Neural progenitor cell (in vitro differentiated cells): ENCODE measurements at places on chromosomes 1 and 21. TPM values are rescaled to one million over a fixed set of nuclear protein-coding genes. Genes with fewer than 3 reads are reported as not detected.

ACTL8 gene
- total RNA-seq: 0.15 TPM in 1 of 2 replicates, not detected in the other

DNA sequence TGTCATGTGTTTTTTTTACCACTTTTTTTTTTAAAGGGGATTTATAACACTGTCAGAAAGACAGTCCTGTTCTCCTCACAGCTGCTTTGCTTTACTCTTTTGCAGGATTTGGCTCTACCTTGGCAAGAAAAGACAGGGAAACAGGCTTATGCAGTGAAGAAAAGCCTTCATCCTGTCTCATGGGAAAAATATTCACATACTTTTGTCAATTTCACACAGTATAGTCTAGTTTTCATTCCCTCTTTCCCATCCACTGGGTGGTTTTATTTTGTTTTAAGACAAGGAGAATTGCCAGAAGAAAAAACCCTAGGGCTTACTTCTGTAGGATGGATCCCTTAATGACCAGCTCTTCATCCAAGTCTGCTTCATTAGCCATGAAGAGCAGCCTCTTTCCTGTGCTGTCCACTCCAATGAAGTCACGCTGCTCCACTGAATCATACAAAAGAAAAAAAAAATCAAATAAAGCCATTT is 60.0 kb downstream of the EIF2B3 start:
- no peaks in the 10 kb centered on the region for H3K4me1 ChIP-seq
- DNase-seq: no peak
- no peak overlapping the region for H3K4me3 ChIP-seq
- no peaks in the 10 kb centered on the region for H3K27me3 ChIP-seq

DNA sequence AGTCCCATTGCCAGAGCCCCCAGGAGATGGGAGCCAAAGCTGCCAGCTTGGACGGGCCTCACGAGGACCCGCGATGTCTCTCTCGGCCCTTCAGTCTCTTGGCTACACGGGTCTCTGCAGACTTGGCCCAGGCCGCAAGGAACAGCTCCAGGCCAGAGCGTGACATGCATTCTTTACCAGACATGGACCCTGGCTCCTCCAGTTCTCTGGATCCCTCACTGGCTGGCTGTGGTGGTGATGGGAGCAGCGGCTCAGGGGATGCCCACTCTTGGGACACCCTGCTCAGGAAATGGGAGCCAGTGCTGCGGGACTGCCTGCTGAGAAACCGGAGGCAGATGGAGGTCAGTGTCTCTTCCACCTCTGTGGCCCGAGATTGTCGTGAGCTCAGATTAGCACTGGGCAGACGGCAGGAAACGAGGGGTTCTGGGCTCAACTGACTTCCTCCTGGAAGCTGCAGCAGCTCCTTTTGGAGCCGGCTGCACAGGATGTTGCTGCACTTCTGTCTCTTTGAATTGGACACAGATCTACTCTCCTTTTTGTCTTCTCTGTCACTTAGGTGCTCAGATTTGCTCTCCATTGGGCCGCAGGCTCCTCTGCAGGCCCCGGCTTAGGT is 68.0 kb downstream of the DISC1 start:
- peaks cover 8% of the 10 kb centered on the region for H3K4me1 ChIP-seq
- H3K27me3 ChIP-seq: no peaks in the 10 kb centered on the region
- no peaks in the 10 kb centered on the region for H3K36me3 ChIP-seq

GRCh38 chr21:41582866-41583265 is 74.9 kb upstream of the TMPRSS2 start:
- DNase-seq: no peak
- no peak overlapping the region for H3K27ac ChIP-seq
- H3K36me3 ChIP-seq: no peaks in the 10 kb centered on the region
- no peak overlapping the region for H3K4me3 ChIP-seq
- H3K4me1 ChIP-seq: peaks cover 6% of the 10 kb centered on the region

- peak overlapping the region; percentile 92 for H3K27ac ChIP-seq
- no peaks in the 10 kb centered on the region for H3K36me3 ChIP-seq
- DNase-seq: peak; percentile 78
- H3K27me3 ChIP-seq: no peaks in the 10 kb centered on the region
- peaks cover 33% of the 10 kb centered on the region for H3K4me1 ChIP-seq
Observed at GRCh38 chr1:160375788-160376524, 9.1 kb downstream of the NHLH1 start.

GRCh38 chr1:116820369-116820768 is 66.1 kb downstream of the CD2 start:
- no peaks in the 10 kb centered on the region for H3K27me3 ChIP-seq
- no peak for DNase-seq
- H3K4me1 ChIP-seq: peaks cover 5% of the 10 kb centered on the region

- H3K27ac ChIP-seq: no peak overlapping the region
- H3K36me3 ChIP-seq: no peaks in the 10 kb centered on the region
- H3K27me3 ChIP-seq: peaks cover 54% of the 10 kb centered on the region
- H3K4me1 ChIP-seq: peaks cover 54% of the 10 kb centered on the region
- no peak for DNase-seq
- H3K4me3 ChIP-seq: no peak overlapping the region
Observed at GRCh38 chr1:155130272-155131006, 2.8 kb downstream of the EFNA1 start.
